ENCODE measurements at places on chromosomes 7 and 10. TPM values are rescaled to one million over a fixed set of nuclear protein-coding genes. Genes with fewer than 3 reads are reported as not detected.

The ASB10 gene
- total RNA-seq: not detected

The LEP gene
- total RNA-seq: 0.94 TPM

The CPN1 gene
- not detected for total RNA-seq

The AKR1C2 gene
- total RNA-seq: 13.3 TPM

The RADIL gene
- total RNA-seq: 0.38 TPM

The ZNF33B gene
- 3.5 TPM for total RNA-seq

The C10orf67 gene
- not detected for total RNA-seq

The OR6B1 gene
- total RNA-seq: not detected
